ENCODE measurements at places on chromosomes 7 and 10.

DNA sequence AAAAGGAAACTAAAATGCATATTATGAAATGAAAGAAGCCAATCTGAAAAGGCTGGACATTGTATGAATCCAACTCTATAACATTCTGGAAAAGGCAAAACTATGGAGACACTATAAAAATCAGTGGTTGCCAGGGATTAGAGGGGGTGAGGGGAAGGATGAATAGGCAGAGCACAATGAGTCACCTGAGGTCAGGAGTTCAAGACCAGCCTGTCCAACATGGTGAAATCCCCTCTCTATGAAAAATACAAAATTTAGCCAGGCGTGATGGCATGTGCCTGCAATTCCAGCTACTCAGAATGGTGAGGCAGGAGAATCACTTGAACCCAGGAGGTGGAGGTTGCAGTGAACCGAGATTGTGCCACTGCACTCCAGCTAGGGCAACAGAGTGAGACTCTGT lies 324.8 kb upstream of the PHYHIPL start:
- DNase-seq, result no peak

- DNase-seq, result peak; percentile 7
Measured at GRCh38 chr10:5512881-5513612, 11.7 kb upstream of the CALML3 start.

- no peak for DNase-seq
Measured at GRCh38 chr10:125783957-125784356, 8.3 kb upstream of the MMP21 start.

DNA sequence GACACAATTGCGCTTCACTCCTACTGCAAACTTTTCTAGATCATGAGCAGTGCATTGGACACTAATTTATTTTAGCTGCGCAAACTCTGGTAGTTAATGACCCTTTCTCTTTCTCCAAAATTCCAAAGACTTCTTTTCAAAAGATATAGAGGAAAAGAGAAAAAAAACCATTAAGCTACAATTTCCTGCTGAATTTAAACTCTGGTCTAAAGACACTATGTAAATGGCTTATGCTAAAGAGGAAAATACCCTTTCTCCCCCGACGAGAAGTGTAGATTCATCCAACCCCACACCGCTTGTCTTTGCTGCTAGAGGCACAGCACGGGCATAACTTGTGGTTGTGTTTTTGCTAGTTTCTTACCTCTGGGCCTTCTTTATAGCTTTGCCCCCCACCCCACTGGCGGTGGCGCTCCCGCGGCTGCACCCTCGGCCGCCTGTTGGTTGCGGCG lies 84.1 kb downstream of the SNX10 start:
- no peak for DNase-seq

GRCh38 chr10:51934373-51934772 lies 235.0 kb upstream of the CSTF2T start:
- DNase-seq, result no peak

DNA sequence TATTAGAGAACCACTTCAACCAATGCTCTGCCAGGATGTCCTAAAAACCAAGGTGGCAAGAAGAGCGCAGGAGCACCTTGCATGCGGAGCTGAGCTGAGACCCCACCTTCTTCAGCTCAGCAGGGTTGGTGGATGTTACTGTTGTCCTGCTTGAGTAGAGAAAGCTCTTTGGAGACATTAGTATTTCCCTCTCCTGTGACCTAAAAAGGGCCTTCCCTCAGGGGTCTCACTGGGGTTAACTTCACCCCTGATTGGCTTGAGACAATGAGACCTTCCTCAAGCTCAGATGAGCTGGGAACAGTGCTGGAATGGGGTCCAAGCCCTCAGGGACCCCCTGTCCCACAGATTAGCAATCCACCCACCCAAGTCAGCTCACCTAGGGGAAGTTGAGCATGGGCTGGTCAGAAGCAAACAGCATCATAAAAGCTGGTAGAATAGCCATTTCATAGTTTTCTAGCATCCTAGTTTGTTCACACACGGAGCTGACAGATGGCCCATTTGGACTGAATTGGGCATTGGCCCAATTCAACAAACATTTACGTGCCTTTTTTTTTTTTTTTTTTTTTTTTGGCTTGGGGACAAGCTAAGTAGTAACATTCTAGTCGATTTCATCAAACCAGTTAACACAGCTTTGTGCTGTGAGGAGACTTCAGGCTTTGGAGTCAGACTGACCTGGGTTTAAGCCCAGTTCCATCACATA lies 100.6 kb upstream of the HABP2 start:
- DNase-seq, result no peak

DNA sequence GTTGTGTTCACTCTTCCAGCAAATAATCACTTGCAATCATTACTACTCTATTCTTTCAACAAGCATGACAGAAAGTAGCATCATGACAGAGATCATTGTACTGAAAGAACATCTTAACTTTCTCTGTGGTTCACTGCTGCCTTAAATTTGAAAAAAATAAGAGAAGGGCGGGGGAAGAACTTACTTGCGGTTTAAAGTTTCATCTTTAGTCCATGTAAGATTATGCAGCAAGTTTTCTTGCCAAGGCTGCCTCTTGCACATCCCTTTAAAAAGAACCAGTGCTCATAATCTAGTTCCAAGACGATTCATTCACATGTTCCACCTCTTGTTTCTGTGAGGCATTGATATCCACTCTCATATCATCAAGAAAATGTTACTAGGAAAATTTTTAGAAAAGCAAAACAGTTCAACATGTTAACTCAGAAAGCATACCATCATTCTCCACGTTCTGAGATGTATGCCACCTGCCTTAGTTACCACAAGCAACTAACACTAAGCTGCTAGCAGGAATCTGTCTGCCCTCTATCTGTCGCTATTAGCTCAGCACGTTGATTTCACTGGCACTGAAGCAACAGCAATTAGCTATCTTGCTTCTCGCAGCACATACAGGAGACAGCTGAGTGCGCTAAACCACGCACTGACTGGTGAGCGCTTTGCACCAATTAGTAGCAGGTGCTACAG lies at the start of gene PCDH15:
Gene PCDH15, minus strand, starts transcription at position 491 of the 681 bp plus-strand sequence. CDS start 136,969 bp downstream, outside the sequence.
- DNase-seq, result no peak
